ENCODE measurements at places on chromosomes 11 and 22.

GRCh38 chr11:46120346-46121300 is 631 bp downstream of the PHF21A start:
- peak; percentile 91 for DNase-seq

DNA sequence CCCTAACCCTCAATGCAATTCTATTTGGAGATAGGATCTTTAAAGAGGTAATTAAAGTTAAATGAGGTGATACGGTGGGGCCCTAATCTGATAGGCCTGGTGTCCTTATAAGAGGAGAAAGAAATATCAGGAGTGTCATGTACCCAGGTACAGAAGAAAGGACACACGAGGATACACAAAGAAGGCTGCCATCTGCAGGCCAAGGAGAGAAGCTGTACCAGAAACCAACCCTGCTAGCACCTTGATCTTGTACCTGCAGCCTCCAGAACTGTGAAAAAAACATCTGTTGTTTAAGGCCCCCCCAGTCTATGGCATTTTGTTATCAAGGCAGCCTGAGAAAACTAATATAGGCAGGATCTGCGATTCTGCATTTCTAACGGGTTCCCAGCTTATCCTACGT is 44.2 kb downstream of the FBXO7 start:
- no peak for DNase-seq

DNA sequence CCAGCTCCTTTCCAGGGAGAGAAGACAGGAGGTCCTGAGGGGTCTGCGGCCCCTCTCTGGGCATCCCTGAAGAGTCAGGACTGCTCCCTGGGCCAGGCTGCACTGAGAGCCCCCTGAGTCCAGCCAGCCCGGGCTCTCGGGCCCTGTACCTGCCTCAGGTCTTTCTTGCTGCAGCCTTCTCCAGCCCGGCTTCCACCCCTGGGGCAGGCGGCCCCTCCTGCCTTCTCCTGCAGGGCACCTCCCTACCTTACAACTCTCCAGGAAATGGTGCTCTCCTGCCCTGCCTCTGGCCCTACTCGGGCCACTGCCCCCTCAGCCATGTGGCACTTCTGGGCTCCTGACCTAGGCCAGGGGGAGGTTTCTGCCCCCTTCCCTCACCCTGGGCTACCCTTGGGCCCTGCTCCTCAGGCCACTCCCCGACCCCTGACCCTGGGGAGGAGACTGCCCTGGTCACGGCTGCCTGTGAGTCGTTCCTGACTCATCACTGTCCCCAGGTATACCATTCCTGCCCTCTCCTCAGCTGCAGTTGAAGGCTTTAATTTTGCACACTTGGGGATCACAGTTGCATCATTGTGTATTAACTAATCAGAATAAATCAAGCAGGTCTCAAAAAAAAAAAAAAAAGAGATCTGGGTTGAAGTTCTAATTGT is 251.1 kb downstream of the NXPE2 start:
- DNase-seq = no peak

DNA sequence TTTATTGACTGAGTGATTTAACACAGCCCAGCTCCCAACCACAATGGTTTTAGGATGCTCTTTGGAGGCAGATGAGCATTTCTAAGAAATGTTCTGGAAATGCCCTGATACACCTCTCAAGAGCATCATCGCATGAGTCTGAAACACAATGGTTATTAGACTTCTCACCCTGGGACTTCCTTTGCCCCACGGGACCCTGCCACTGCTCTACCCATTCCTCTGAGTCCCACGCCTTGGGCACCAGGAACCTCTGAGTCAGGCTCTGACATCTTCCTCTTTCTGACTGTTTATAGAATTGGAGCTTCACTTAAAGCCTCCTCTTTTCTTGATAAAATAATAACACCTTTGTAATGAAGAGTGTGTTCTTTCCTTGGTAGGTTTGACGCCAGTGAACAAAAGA is 85.6 kb upstream of the PARVA start:
- no peak for DNase-seq

GRCh38 chr11:12083380-12083779 is 27.0 kb upstream of the MICAL2 start:
- no peak for DNase-seq

- no peak for DNase-seq
These were observed 24.2 kb upstream of the TREH start for GRCh38 chr11:118703563-118704106.

DNA sequence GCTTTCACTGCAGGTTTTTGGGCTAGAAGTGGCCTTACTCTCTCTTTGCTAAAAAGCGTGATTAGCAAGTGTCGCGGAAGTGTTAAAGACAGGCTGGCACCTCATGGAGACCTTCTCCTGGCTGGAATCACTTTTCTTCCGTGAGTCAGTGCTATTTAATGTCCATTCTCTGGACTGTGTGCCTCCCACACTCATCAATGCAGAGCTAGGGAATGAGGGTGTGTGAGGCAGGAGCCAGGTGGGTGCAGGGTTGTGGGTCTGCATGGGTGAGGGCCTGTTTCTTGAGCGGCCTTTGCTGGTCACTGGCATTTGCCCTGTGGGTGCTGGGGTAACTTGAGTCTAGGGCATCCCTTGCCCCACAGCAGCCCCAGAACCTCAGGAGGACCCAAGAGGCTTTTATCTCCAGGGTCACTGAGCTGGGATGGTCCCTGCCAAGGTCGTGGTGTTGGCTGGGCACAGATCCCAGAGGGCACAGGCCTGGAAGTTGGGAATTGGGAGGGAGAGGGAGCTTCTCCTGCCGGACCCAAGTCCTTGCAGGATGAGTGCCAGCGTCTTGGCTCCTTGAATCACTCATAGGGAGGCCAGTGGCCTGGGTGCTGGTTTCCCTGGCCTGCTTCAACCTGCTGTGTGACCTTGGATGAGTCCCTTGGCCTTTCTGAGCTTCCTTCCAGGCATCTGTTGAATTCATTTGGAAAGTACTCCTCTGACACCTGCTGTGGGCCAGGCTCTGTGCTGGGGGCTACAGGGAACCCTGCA is 30.0 kb downstream of the KIAA1671 start:
- no peak for DNase-seq

DNA sequence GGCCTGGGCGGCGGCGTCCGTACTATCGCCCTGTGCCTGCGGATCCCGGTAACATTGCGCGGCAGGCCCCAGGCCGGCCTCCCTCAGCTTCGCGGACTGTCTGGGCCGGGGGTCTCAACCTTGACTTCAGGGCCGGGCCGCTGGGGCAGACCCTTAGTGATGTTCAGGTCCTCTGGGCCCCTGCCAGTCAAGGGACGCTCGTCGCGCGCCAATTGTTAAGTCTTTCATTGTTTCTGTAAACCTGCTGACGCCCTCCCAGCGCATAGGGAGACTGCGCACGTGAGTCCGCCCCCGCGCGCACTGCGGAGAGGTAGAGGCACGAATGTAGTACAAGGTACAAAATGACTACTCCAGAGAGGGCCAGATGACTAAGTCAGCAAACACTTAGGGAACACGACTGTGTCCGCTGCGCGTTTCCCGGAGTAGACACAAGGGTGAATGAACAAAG is 451 bp upstream of the HDHD5 start:
- peak; percentile 32 for DNase-seq

DNA sequence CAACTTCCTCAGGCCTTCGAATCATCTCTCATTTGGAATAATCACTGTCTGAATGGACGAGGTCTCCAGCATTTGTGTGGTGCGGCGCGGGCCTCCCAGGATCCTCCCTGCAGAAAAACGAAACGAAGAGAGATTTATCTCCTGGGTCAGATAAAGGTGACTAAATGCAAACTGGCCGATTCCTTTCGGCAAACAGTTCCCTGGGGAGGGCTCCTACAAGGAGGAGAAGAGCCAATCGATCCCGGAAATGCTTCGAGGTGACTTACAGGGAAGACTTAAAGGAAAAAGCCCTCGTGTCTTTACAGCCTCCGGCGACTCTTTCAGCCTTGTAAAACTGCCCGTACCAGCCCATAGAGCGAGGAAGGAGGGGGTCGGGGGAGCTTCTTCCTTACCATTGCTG is 126.5 kb downstream of the MIAT start:
- peak; percentile 36 for DNase-seq

DNA sequence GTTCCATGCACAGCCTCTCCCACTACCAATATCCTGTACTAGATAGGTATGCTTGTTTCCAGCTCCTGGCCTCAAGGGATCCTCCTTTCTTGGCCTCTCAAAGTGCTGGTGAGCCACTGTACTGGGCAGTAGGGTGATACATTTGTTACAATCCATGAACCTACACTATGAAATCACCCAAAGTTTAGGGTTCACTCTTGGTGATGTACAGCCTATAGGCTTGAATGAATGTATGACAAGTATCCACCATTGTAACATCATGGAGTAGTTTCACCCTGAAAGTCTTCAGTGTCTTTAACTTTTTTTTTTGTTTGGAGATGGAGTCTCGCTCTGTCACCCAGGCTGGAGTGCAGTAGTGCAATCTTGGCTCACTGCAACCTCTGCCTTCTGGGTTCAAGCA is 31.8 kb downstream of the TRIOBP start:
- DNase-seq = no peak

DNA sequence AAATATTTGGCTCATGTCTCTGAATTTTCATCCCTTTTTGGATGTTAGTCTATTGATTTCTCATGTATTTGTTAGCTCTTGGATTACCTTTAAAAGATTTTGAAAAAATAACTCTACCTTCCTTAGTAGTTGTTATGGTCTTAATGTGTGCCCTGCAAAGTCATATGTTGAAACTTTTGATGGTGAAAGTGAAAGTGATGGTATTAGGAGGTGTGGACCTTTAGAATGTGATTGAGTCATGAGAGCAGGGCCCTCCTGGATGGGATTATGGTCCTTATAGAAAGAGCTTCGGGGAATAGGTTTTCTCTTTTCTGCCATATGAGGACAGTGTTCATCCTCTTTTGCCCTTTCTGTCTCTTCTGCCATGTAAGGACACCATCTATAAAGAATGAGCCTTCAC is 33.6 kb upstream of the MPPED2 start:
- no peak for DNase-seq

GRCh38 chr22:47379037-47379436 is 616.6 kb downstream of the TBC1D22A start:
- no peak for DNase-seq

GRCh38 chr11:36449561-36450096 is 60.4 kb downstream of the TRAF6 start:
- DNase-seq = no peak

- peak; percentile 80 for DNase-seq
These were observed 161.1 kb downstream of the BBOX1 start for GRCh38 chr11:27201454-27202302.

DNA sequence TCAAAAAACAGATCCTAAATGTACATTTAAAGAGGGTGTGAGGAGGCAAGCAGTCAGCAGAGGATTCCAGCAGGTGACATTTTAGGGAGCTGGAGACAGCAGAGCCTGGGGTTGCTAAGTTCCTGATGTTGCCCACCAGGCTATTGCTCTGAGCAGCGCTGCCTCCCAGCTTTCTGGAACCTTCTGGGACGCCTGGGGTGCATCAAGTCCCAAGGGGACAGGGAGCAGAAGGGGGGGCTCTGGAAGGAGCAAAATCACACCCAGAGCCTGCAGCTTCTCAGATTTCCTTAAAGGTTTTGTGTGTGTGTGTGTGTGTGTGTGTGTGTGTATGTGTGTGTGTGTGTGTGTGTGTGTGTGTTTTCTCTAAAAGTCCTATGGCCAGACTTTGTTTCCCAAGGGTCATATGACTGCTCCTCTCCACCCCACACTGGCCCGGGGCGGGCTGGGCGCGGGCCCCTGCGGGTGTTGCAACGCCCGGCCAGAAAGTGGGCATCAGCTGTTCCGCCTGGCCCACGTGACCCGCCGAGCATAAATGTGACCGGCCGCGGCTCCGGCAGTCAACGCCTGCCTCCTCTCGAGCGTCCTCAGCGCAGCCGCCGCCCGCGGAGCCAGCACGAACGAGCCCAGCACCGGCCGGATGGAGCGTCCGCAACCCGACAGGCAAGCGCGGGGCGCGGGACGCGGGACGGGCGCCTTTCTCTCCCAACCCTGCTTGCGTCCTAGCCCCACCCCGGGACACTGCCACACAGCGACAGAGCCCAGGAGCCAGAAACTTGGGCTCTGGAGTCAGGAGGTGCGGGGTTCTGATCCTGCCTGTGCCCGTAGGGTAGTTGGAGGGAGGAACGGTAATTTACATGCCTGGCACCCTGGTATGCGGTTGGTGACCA is at the start of gene HMOX1:
Gene HMOX1 (plus strand): TSS at position 560 of the 887 bp plus-strand sequence. CDS start 78 bp downstream, at position 638.
- DNase-seq = peak; percentile 94

DNA sequence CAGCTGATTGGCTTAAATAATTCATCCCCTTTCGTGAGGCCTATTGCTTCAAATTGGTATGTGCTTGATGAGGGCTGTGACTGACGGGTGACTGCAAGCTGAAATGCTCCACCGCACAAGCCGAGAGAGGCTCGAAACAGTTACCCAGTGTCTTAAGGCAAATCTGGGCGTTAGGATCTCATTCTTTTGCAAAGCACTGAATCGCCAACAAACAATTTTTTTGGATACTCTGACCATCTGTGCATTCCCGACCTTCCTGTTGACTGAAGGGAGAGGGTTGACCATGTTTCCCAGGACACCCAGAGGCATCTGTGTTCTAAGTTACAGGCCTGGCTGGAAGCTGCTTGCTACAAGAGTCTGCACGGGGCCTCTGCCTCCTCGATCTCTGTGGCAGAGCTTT is 32.1 kb downstream of the CACNG2 start:
- DNase-seq = no peak

GRCh38 chr22:45235851-45236342 is 4.8 kb downstream of the KIAA0930 start:
- no peak for DNase-seq

DNA sequence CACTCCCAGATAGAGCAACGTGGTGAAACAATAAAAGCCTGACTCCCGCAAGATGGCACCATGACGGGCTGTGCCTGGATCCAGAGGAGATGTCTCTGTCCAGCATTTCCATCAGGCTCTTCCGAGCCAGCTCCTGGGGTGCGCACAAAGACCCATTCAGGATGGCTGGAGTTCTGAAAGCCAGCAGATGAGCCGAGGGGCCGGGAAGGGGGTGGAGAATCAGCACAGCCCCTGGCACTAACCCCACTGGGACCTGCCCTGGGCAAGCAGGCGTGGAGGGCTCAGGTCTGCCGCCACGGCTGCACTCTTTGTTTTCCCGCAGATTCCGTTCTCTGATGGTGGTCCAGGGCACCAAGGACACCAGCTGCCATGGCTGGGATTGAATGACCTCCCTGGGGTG is 97.2 kb upstream of the BLID start:
- DNase-seq = no peak

DNA sequence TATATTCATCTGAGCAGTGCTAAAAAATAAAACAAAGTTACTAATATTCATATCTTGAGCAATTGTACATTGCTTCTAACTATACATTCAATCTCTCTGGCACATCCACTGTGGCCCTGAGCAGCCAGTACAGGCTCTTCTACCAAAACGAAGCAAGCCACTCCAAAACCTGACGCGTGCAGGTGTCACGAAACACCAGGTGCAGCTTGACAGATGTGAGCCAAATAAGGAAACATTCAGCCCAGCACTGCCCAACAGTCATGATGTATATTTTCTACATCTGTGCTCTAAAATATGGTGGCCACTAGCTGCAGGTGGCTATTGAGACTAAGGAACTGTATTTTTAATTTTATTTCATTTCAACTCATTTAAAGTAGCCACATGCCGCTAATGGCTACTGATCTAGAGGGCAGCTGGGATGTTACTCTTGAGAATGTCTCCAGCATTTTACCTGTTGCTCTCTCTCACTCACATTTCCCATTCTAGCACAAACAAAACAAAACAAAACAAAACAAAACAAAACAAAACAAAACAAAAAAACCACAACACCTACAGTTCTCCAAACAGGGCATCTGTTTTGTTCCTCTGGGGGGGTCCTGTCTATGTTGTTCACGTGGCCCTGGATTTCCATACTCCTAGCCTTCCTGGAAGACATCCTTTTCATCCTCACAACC is 77.7 kb downstream of the LARGE1 start:
- no peak for DNase-seq

GRCh38 chr22:43855431-43855830 is 6.9 kb downstream of the SULT4A1 start:
- no peak for DNase-seq

Measured in mesenchymal stem cell (in vitro differentiated cells and primary cell).